Lower lobe of right lung (tissue), 2 donors: ENCODE measurements at places on chromosomes 13 and 19. TPM values are rescaled to one million over a fixed set of nuclear protein-coding genes. Genes with fewer than 3 reads are reported as not detected.

- no peak for DNase-seq
- peak overlapping the region; percentile 92 for H3K27ac ChIP-seq
- H3K36me3 ChIP-seq: no peaks in the 10 kb centered on the region
- no peaks in the 10 kb centered on the region for H3K27me3 ChIP-seq
These were observed 1.0 kb downstream of the ZNF253 start for GRCh38 chr19:19866611-19867248.

GRCh38 chr13:91722267-91722884 is 324.0 kb downstream of the GPC5 start:
- no peak overlapping the region for H3K27ac ChIP-seq
- no peaks in the 10 kb centered on the region for H3K27me3 ChIP-seq
- H3K4me3 ChIP-seq: no peak overlapping the region
- H3K36me3 ChIP-seq: no peaks in the 10 kb centered on the region

DNA sequence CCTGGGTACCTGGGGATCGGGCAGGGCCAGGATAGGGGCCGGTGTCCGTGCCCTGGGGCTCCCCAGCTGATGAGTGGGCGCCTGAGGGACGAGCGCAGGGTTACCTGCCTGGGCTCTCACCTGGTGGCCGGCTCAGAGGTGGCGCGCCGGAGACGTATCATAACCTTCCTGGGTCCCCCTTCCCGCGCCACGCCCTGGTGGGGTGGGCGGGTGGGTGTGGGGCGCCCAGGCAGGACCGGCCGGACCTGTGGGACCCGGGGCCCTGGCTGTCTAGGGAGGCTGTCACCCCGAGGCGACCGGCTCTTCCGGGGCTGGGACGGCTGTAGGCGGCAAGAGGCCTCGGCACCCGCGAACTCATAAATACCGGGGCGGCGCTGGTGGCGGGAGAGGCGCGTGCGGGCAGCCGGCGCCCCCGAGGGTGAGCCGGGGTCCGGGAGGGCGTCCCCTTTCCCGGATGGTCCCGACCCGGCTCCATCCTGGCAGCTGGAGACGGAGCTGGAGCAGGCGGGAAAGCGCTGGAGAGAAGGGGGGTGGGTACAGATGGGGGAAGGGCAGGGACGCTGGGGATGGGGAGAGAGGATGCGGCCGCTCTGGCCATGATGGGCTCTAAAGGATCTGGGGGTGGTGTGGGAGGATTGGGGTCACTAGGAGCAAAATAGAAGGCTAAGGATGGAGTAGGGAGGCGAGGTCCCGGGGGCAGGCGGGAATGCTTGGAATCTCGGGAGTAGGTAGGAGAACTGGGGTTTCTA is at the start of gene ACP7:
Gene ACP7 (plus strand): TSS at position 386 of the 749 bp plus-strand sequence. CDS start 902 bp downstream, outside the sequence.
- H3K27me3 ChIP-seq: peaks cover 81% of the 10 kb centered on the region
- H3K4me1 ChIP-seq: peaks cover 17% of the 10 kb centered on the region
- no peaks in the 10 kb centered on the region for H3K36me3 ChIP-seq
- peak within 1 kb of the TSS; percentile 33 for H3K4me3 ChIP-seq

GRCh38 chr19:42409477-42409876 is 17.7 kb downstream of the LIPE start:
- H3K4me3 ChIP-seq: no peak overlapping the region
- peak; percentile 33 for DNase-seq
- no peaks in the 10 kb centered on the region for H3K4me1 ChIP-seq
- H3K27ac ChIP-seq: no peak overlapping the region
- H3K36me3 ChIP-seq: no peaks in the 10 kb centered on the region
- H3K27me3 ChIP-seq: no peaks in the 10 kb centered on the region

GRCh38 chr19:14571695-14572490 is at the start of gene NDUFB7:
TSS of gene NDUFB7 (minus strand) at chr19:14572066. CDS start at chr19:14572000, 66 bp downstream.
- H3K27ac ChIP-seq: peak within 1 kb of the TSS; percentile 86
- H3K27me3 ChIP-seq: no peaks in the 10 kb centered on the region
- DNase-seq: peak; percentile 94
- peaks cover 29% of the 10 kb centered on the region for H3K4me1 ChIP-seq
- H3K36me3 ChIP-seq: peaks cover 6% of the 10 kb centered on the region
- H3K4me3 ChIP-seq: peak within 1 kb of the TSS; percentile 95

DNA sequence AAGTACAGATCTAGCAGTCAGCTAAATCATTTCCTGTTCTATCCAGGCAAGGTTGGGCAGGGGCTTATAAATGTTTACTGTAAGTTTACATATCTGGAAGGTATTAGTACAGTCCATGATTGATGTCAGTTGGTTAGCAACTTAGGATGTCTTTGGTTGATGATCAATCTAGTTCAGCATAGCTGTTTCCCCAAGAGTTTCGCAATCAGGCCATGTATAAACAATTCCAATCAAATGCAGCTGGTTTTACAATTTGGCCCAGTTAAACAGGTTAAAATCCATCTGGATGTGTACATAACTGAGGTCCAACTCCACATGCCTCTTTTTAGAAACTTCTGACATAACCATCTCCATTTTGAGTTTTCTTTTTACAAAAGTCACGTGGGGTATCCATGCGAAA is 6.9 kb downstream of the ZNF221 start:
- no peak for DNase-seq
- no peaks in the 10 kb centered on the region for H3K36me3 ChIP-seq
- H3K27ac ChIP-seq: no peak overlapping the region
- no peak overlapping the region for H3K4me3 ChIP-seq

DNA sequence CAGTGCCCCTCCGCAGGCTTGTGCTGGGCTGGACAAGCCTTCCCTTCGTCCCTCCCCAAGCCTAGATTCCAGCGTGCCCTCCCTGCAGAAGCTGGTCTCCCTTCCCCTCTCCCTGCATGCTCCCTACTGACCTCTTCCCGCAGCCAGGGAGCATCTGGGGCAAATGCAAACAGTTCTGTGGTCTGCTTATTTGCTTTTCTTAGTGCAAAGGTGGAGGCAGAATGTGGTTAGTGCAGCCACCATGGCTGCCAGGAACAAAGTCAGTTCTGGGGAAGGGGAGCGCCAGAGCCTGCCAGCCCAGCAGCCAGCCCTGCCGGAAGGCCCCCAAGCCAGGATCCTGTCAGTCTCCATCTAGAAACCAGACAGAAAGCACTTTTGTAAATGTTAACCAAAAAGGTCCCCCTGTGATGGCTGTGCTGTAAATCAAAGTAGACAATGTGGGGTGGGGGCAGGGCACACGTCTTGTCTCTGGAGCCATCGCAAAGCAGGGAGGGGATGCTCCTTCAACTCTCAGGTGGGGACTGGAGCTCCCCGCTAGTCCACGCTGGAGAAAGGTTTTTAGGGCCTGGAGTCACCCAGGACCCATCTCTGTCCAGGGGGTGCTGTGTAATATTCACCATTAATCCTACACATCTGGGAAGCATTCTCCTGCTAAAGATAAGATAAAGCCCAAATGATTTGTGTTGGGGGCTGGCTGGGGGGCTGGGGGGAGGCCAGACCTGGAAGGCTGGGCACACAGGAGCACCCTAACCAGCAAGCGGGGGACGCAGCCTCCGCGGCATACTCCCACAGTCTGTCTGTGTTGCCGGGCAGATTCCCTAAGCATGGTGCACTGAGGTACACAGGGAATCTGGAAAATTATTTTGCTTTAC is 30.9 kb downstream of the SERP2 start:
- no peak overlapping the region for H3K4me3 ChIP-seq
- no peaks in the 10 kb centered on the region for H3K4me1 ChIP-seq
- no peak overlapping the region for H3K27ac ChIP-seq
- H3K27me3 ChIP-seq: no peaks in the 10 kb centered on the region
- DNase-seq: no peak

Gene TYROBP
- 460 TPM for total RNA-seq

Gene FBN3
- 7.0 TPM for total RNA-seq

Gene PGLYRP2
- not detected for total RNA-seq
